Stimulated activated naive B cell treated with anti-CD40 and anti-IgM and Interleukin-4, amounts not matched to agents 10 μg/mL and 1 μg/mL and 100 μg/mL, for 72 hours (primary cell): ENCODE measurements at places on chromosomes 2 and 18.

DNA sequence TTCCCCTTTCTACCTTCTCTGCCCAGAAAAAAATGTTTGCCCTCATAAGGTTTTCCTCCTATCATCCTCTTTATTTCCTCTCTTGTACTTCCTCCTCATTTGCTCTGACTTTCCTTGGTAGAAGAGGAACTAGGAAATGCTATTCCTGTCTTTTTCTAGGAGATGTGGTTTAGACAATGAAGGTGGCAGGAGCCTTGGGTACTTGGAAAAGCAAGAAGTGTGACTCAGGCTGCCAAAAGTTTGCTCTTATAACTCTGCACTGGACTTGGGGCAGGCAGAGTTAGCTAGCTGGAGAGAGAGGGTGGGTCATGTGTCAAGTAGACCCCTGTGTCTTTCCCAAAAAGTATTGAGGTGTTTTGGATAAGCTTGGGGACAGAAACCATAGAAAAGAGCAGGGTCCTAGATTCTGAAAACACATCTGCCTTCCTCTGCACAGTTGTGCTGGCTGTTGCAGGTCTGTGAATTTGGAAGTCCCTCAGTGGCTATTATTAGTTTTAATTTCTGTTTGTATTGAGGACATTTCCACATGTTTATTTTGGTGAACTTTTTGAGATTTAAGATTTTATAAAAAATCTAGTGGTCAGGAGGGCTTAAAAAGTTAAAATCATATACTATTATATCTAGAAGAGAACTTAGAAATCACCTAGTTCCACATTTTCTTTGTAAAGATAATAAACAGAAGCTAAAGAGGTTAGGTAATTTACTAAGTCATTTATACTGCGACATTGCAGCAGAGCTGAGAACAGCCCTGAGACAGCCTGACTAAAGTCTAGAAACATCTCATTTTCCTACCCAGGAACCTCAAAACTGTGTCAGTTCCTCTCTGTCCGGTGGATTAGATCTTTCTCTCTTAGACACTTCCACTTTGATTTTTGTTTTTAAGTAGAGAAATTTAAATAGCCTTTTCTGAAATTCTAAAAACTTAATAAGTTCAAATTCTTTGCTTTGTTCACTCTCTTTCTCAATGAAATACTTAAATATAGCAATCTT lies 16.0 kb downstream of the INSIG2 start:
- DNase-seq: no peak

GRCh38 chr2:96701636-96702035 lies 38.2 kb downstream of the LMAN2L start:
- no peak for DNase-seq

DNA sequence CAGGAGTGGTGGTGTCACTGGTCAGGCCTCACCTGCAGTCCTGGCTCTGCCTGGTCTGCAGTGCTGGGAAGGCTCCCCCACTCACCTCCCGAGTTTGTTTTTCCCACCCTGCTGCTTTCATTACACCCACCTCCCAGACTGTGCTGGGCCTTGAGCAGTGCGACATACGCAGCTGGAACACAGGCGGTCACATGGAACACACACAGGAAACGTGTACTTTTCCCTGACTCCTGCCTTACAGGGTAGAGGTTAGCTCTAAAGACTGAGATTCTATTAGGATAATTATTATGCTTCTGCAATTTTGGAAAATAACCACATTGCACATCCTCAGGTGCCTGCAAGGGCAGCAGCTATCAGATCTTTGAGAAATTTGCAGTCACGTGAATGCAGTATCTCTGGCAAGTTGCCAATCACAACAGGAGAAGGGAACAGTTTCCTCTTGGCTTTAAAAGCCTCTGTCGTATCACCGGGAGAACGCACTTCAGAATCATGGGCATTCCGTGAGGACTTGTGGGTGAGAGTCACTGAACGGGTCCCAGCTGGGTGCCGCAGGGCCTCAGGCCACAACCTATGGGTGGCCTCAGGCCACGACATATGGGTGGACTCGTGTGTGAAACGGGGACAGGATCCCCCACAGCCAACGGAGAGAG lies 136.5 kb downstream of the ZNF236 start:
- no peak for DNase-seq

DNA sequence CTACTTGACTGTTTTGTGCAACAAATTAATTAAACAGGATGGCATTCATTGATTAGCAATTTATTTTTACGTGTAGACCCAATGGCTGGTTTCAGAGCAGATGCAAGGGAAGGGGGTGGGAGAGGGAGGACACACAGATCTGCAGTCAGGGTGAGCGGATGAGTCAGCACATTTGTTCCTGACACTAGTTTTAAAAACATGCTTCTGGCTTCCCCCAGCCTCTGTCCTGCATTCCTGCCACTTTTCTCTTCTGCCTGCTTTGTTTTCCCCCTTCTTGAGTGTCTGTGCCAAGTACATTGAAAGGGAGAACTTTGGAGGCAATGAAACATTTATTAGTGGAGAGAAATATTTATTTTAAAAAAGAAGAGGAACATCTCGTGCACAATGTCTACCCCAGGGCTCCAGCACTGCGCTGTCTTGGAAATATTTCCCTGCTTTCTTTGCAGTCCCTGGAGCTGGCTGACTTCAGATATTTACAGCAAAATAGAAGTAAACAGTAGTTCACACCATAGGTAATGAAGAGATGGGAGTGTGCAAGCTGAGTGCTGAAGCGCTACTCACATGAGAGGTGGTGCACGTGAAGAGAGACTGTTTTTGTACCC lies 52.2 kb downstream of the NRP2 start:
- DNase-seq: no peak

- DNase-seq: no peak
Observed at GRCh38 chr2:9699139-9700108, 68.6 kb upstream of the YWHAQ start.
